ENCODE measurements at places on chromosomes 12 and 14.

DNA sequence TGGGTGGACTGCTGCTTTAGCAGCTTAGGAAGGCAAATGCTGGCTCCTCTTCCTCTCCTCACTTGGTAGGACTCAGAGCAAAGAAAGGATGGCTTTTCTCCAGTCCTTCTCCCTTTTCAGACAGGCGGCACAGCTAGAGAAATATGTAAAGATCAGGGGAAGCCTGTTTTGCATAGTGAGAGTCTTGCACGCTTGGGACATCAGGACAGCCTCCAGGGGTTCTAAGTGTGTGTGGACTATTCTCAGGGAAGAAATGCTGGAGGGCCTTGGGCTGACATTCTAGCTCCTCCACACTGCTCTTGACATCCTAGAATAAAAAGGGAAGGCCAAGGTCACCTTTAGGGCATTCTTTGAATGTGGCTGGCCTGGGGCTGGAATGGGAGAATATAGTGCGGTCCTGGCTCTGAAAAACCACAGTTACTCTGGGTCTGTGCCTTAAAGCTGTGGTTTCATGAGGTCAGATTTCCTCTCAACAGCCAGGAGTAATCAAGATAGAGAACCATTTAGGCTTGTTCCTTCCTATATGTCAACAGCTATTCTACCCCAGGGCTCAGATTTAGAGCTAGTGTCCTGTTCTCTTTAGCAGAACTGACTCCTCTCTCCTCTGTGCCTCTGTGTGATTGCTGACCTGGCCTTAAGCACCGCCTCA is 24.3 kb downstream of the CMA1 start:
- no peak for DNase-seq

DNA sequence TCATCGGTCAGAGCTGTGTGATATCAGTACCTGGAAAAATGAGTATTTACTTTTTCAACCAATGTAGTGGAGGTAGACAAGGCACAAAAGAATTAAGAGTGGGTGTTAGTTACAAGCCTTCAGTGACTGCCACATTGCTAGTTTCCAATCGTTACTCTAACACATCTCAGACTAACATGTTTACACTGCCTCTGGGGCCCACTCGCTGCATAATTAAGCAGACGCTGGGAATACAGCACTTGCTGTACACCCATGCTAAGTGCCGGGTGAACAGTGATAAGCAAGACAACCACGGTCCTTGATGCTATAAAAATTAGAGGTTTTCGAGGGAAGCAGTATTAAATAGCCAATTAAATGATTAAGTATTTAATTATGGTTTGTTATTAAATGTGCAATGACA is 1147.6 kb downstream of the AACS start:
- DNase-seq, result no peak

DNA sequence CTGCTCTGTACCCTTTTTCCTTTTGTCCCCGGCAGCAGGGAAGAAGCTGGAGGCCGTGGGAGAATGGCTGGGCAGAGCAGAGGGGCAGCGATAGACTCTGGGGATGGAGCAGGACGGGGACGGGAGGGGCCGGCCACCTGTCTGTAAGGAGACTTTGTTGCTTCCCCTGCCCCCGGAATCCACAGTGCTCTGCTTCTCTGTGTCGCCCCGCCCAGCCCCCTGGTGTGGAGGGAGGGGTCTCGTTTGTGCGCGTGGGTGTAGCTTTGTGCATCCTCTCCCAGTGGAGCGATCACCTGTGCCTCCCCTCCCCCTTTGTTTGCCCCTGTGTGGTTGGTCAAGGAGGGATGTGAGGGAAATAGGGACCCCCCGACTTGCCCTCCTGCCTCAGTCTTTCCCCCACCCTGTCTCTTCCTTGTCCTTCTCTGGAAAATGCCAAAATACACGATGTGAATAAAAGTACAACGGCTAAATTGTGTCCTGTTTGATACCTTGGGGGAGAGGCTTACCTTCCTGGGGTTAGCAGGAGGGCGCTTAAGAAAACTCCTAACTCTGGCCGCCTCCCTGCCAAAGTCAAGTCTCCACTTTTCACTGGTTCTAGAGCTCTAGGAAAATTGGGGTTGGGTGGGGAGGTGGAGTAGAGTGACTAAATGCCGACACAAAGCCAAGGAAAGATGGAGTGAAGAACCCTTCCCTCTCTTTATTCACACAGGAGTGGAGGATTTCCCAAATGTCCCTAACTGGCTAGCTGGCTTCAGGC is 990 bp upstream of the TPI1 start:
- no peak for DNase-seq

DNA sequence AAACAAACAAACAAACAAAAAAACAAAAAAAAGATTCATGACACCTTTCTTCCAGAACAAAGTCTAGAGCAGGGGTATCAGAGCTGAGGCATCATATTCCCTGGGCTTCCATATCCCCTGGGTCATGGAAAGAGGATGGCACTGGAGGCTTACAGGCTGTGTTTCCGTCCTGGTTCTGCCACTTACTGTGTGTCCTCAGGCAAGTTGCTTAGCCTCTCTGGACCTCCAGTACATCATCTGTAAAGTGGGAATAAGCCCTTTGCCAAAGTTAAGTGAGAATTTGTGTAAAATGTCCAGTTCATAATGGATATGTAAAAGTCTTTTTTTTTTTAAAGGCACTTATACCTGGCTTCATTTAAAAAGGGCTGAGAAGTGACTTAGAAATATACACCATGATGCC is 62.0 kb upstream of the FAM222A start:
- DNase-seq, result no peak

GRCh38 chr12:6275928-6276887 is 34.3 kb upstream of the PLEKHG6 start:
- no peak for DNase-seq

DNA sequence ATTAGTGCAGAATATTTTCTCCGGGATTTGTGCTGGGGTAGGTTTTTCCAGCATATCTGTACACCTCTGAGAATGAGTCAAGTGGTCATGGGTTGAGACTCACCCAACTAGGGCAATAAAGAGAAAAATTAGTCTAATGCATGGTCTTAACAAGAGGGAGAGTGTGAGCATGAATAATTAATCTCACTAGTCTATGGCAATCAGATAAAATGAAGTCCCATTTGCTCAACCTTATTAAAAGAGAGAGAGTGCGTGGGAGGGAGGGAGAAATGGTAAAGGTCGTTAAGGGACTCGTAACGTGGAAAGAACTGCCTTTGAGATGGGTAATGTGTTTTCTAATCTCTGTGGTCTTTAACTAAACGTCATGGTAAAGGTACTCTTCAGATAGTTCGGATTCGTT is 91.6 kb downstream of the TESC start:
- DNase-seq, result peak; percentile 31
